Nephron progenitor cell (in vitro differentiated cells): ENCODE measurements at places on chromosomes 16 and 17.

- no peak for DNase-seq
These were observed 18.1 kb downstream of the SPATA32 start for GRCh38 chr17:45243750-45244149.

DNA sequence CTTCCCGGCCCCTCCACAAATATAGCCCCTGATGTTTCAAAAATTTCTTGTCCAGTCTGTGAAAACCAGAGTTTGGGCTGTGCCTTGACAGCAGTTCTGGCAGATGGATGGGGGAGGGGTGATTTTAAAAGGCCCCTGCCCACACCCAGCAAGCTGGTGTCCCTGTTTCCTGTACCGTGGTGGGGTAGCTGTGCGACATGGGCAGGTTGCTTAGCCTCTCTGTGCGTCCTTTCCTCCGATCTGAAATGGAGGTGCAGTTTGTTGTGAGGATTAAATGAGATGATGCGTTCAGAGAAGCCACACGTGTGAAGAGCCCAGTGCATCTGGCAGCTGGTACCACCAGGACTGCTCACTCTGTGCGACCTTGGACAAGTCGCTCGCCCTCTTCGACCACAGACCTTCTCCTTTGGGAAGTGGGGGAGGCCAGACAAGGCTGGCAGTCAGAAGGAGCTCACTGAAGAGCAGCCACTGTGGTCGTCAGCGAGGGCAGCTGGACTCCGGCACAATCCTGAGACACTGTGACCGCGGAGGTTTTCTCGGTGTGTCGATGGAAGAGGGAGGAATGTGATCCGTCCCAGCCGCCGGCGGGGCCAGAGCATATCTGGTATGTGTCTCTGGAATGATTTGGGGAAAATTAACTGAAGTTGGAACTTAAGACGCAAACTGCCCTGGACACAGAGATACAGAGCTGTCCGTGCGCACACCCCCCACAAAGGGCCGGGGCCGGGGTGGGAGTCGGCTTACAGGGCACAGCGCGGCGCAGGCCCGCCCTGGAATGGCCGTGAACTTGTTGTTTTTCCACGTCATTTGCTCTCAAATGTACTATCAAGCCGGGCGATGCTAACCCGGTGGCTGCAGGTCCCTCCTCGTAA lies 721 bp upstream of the WFIKKN2 start:
- DNase-seq: peak; percentile 52

DNA sequence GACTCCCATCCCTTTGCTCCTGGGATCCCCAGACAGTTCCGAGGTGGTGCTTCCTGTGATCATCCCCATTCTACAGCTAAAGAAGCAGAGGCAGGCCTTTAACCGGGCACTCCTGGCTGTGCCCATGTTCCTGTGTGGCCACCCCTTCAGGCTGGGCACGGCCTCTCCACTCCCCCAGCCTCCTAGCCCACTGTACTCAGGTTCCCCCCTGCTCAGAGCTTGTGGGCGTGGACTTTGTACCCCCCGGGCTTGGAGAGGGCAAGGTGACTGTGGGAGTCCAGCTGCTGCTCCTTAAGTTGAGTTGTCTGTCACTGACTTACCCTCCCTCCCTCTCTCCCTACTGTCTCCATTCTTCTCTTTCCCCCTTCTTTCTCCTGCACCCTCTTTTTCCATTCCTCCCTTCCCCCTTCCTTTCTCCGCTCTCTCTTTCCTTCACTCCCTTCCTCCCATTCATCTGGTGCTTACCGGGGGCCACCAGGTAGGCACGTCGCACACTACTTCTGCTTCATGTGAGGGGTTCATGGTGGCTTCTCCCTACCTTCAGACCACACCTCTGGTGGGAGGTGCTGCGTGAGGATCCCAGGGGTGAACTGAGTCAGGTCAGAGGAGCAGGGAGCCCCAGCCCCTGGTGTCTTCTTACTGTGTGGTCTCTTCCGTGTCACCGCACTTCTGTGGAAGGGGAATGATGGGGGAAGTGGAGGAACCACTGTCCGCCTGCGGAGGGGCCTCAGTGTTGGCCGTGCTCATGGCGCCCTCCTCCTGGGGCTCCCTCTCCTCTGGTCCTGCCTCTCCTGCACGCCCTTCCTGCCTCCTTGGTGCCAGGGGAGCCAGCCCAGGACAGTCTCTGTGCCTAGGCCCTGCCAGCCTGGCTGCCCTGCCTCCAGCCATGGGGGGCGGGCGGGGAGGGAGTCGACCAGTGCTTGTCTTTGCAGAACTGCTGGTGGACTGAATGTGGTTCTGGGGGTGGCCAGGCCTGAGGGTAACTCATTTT lies 29.7 kb downstream of the CMIP start:
- DNase-seq: no peak

DNA sequence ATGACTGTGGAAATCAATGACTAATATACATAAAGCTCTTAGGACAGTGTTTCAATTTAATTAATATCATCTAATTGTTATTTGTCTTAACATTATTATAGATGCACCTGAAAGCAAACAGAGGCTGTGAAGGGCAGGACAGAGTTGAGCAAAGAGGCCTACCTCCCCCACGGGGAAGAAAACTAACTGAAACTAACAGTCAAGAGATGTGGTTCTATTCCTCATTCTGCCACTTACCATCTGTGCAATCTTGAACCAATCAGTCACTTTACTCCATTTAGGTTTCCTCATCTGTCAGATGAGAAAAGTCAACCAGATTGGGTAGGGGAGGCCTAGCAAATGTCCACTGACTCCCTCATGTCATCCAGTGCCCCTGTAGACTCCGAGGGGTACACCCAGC lies 59.1 kb downstream of the C17orf67 start:
- no peak for DNase-seq

- peak; percentile 49 for DNase-seq
These were observed 10.5 kb downstream of the ST3GAL2 start for GRCh38 chr16:70428178-70428998.

- no peak for DNase-seq
These were observed 8.4 kb upstream of the HELZ start for GRCh38 chr17:67253384-67253783.

DNA sequence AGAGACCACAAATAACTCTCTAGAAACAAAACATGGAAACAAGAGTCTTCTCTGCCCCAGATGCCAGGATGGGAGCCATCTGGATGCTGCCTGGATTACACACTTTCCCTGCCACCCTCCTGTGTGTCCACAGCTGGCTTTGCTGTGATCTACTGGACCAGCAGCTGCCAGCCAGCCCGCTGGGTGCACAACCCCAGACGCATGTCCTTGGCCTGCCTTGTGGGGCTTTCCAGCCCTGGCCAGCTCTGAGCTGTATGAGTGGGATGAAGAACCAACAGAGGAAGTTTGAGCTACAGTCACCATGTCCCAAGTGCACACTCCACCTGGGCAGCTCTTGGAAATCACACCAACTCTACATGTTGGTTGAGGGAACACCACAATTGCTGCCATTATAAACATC lies 57.0 kb upstream of the TNRC6C start:
- no peak for DNase-seq

GRCh38 chr17:44086364-44087311 lies 16.1 kb downstream of the G6PC3 start:
- no peak for DNase-seq

DNA sequence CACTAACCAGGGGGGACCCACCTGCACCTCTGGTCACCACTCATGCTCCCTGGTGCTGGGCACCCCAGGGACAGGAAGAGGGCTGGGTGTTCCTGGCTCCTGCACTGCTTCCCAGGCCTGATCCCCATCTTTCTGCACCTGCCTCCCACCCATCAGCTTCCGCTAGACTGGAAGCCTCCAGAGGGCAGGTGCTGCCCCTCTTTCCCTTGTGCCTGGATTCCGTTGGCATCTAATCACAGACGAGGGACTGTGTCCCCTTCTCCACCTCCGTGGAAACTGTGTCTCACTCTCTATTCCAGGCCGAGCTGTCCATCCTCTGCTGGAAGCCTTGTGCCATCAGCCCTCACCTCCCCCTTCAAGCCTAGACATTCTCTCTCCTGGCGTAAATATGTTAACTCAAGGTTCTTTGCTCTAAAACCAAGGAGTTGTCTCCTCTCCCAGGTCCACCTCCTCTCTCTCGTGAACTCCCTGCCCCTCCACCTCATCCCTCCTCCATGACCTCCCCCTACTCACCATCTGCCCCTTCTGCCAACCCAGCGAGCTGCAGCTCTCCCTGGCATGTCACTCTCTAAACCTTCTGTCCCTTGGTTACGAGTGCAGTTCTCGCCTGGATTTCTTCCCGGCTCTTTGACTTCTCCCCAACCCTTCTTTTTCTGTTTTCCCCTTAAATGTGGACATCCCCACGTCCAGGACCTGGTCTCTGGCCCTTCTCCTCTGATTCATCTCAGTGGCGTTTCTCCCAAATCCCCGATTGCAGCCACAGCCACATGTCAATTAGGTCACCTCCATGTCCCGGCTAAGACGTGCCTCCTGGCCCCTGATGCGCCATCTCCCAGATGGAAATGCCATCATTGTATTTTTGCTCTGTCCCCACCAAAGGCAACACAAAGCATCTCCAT lies 107.7 kb downstream of the SEC14L1 start:
- no peak for DNase-seq

- peak; percentile 61 for DNase-seq
These were observed 56.6 kb downstream of the RAP1GAP2 start for GRCh38 chr17:2852729-2853282.

GRCh38 chr16:27677263-27677662 lies 127.3 kb downstream of the KATNIP start:
- DNase-seq: no peak

DNA sequence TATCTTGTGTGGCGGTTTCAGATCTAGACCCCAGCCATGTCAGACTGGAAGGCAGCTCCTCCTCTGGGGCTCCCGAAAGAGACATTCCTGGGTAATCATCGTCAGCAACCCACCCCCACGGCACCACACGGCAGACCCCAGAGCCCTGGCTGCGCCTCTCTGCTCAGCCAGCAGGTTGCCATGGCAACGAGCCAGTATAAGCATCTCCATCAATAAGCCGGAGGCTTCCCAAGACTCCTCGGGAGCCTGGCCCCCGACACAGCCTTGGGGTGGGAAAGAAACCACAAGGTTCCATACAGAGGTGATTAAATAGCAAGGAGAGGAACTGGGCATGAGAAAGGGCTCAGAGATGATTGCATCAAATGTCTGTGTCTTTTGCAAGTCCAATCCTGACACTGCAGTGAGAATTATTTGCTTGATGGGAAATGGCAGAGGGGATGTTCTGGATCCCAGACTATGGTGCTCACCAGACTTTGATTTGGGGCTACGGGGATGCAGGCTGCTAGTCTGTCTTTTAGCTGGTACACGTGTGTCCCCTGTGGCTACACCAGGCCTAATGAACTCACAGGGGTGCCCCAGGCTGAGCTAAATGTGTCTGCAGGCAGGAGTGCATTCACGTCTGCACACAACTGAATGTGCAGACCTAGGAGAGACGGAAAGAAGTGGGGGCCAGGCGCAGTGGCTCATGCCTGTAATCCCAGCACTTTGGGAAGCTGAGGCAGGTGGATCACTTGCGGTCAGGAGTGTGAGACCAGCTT lies 320.5 kb upstream of the TNRC6C start:
- DNase-seq: peak; percentile 48

GRCh38 chr17:5511401-5512225 lies 25.2 kb downstream of the MIS12 start:
- no peak for DNase-seq

DNA sequence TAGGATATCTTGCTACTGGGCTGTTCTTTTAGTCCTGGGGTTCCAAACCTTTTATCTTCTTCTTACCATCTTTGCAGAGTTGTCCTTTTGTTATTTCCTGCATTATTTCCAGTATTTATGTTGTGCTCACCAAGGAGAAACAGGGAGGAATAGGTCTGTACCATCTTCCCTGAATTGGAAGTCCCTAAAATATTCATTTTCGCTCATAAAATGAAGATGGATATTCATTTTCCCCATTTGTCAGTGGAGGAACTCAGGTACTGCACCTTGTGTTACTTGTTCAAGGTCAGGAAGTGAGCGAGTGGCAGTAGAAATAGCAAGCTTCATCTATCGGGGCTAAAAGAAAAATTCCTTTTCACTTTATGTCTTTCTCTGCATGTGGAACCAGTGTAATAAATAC lies 989.7 kb downstream of the CDH11 start:
- no peak for DNase-seq

GRCh38 chr17:57106107-57106835 lies 21.2 kb downstream of the AKAP1 start:
- no peak for DNase-seq

DNA sequence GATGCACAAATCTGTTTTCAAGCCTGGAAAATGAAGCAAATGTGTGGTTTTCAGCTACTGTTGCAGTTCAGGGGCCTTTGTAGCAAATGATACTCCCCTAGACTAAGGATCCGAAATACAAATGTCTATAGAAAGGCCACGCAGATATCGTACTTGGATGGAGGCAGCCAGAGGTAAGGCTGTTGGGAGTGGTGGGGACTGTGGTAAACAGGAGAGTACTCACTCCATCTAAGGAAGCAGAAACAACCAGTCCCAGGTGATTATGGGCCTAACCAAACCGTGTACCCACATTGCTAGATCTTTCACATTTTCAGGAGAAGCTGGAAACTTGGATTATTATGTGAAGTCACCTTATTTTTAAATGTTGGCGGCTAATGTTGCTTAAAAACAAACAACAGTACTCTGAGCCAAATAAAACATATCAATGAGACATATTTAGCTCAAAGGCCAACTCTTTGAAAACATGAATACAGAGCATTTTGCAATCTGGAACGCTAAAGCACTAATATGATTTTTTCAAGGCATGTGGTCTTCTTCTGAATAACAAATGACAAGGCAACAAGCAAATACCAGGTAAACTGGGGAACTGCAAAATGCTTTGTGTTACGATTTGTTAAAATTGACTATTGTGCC lies 110.1 kb downstream of the YPEL2 start:
- DNase-seq: no peak

- peak; percentile 91 for DNase-seq
These were observed at the start of gene BRIP1 for GRCh38 chr17:61862975-61863800. TSS of gene BRIP1 (minus strand) at chr17:61863528. CDS start at chr17:61861539, 1,989 bp downstream.

- peak; percentile 25 for DNase-seq
These were observed 78.8 kb downstream of the GNAO1 start for GRCh38 chr16:56269811-56270684.

DNA sequence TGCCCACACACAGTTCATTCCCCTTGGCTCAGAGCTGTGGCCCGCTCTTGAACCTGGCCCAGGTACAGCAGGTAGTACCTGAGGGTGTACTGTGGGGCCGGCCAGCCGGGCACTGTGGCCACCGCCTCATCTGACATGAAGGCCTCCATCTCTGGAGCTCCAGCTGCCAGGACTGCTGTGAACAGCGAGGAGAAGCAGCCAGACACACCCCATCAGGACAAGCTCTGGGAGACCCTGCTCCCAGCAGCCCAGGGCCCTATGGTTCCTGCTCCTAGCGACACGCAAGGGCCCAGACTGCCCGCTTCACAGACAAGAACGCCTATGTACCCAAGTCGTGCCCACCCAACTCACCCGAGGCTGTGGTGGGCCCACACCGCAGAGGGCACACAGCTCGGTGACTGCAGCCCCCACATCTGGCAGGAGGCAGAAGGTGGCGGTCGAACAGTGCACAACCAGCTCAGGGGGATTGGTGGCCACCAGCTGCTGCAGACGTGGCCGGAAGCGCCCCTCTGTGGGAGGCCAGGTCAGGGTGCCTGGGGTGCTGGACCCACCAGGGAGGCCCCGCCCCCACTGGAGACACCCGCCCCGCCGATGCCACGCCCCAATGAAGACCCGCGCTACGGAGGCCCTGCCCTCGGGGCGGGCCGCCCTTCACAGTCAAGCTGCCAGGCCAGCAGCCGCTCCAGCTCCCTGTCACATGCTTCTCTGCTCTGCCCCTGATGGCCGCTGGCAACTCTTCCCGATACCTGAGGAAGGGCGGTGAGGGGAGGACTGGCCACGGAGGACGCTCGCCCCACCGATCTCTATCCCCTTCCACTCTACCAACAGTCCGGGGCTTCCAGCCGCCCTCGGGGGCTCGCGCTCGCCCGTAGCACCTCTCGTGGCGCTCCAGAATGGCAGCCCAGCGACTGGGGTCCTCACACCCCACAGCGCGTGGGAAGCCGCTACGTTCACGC lies 1.1 kb upstream of the STUB1 start:
- DNase-seq: peak; percentile 74

- peak; percentile 73 for DNase-seq
These were observed 10.2 kb downstream of the FLII start for GRCh38 chr17:18248300-18248731.
